Effector CD4-positive, alpha-beta T cell (primary cell): ENCODE measurements at places on chromosomes 12 and 14.

- DNase-seq, result no peak
Measured at GRCh38 chr14:41817626-41818025, 210.9 kb downstream of the LRFN5 start.

GRCh38 chr12:5317556-5317955 lies 114.4 kb upstream of the NTF3 start:
- DNase-seq, result no peak

DNA sequence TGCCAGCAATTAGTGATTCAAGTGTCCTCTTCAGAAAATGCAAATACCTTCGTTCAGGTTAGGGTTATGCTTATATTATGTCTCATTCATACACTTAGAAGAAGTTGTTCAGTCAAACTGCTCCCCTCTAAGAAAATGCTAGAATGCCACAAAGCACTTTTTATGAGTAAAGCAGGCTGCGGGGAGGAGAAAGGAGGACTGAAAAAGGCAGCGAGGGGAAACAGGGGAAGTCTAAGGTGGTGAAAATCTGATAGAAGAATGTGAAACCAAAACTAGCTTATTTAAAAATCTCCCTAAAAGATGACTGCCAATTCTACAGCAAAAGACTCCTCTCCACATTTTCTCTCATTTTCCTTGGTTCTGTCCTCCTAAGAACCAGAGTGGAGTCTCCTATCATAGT lies 70.1 kb downstream of the PRKD1 start:
- DNase-seq, result no peak

DNA sequence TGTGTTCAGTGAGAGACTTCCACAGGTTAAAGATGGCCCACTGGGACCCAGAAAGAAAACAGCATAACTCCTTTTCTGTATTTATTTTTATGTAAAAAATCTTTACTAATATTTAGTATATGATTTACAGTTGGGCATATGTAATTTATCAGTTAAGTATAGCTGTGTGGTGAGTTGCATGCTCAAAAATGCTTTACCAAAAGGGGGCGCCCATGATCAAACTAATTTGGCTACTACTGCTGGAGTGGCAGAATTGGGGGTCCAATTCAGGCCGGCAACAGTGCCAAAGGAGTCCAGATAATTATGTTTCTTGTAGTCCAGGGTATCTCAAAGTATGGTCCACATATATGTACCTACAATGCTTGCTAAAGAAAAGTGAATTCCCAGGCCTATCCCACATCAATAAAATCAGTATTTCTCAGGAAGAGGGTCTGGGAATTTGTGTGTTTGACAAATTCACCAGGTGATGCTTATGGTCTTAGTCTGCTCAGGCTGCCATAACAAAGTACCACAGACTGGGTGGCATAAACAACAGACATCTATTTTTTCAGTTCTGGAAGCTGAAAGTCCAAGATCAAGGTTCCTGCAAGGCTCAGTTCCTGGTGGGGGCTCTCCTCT lies 152.0 kb downstream of the KTN1 start:
- peak; percentile 37 for DNase-seq

DNA sequence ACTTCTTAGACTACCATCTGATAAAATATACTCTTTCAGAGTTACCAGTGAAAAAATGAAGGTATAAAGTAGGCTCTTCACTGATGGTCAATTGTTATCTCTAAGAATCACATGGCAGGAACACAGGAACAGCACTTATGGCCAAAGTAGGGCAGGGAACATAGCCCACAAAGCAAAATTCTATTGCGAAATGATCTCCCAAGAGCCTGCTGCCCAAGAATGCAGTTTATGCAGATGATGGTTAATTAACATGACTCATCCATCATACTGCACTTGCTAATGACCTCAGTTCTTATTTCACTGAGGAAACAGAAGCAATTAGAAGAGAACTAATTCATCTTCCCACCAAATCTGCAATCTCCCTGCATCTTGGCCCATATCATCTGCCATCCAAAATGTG lies 133.8 kb downstream of the SLC2A13 start:
- no peak for DNase-seq

DNA sequence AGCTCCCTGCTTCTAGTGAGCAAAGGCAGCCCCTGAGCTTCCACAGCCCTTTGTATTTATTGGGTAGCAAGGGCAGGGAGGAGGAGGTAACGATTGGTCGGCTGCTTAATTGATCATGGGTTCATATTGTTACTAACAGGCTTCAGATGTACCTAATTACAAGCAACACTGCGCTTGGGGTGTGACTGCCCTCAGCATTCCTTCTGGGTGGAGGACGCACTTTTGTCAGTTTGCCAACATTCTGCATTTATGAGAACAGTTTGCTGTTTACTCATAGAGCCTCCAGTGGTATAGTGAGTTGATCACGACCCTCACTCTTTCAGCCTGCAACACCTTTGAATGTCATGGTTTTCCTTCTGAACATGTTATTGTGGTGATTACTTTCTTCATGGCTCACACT lies 9.6 kb downstream of the TSHR start:
- DNase-seq, result no peak

DNA sequence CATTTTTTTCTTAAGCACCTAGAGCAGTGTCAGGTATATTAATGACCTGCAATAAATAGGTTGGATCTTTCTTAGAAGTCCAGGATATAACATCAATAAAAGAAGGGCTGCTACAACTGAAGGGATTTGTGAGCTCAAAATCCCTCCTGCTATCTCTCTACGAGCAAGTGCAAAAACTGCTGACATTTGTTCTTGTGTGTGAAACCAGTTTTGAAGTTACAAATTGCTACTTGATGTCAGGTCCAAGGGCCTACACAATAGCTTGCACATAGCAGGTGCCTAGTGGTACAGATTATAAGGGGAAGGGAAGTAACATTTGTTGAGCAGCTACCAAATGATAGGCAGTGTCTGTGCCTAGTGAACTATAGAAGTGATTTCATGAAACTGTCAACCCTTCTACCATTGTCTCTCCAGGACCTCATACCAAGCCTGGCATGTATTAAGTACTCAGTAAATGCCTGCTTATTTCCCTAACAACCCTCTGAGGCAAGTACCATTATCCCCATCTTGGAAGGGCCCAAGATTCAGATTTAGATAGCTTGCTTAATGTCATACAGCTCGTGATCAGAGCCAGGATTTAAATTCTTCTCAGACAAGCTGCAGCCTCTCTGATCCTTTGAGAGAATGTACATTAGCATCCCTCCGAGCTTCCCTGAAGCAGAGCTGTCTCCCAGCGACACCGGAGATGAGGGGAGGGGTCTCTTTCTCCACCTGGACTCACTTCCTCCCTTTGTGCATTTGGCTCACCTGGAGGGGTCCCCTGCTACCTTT lies 300.3 kb downstream of the ZFP36L1 start:
- no peak for DNase-seq

GRCh38 chr12:123119808-123120207 lies 31.1 kb downstream of the PITPNM2 start:
- DNase-seq, result peak; percentile 30

DNA sequence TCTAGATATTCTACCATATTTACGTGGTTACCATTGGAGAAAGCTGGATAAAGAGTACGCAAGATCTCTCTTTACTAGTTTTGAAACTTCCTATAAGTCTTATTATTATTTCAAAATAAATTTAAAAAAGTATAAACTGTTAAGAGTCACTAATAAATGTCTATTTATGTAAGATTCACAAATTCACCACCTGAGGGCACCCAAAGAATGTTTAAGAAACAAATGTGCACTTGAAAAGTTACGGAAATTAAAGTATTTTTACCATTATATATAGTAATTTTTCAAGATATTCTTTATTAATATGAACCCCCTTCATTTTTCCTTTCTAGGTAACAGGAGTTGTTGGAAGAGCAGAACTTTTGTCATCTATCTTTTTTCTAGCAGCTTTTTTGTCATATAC lies 11.9 kb downstream of the TMTC3 start:
- no peak for DNase-seq

DNA sequence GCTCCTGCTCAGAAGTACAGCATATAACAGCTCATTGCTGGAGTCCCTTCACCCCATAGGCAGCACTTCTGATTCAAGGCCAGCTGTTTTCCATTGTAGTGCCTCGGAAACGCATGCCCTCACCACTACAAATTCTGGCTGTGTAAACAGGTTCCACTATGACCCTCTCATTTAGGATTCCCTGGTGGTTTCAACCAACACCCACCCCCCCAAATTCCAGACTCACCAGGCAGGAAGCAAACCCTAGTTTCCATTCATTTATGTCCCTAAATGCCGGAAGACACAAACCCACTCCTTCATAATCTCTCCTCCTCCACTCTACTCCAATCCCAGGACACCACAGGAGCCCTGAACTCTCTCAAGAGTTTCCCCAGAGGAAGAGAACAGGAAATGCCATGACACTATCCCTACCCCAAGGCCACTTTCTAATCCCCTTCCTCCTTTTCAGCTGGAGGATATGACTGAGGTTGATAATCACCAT lies 75.9 kb upstream of the TMPO start:
- DNase-seq, result no peak
